Hematopoietic multipotent progenitor cell treated with erythropoietin and hydrocortisone succinate and interleukin-3 and kit ligand, for 4 days (in vitro differentiated cells): ENCODE measurements at places on chromosomes 12 and 14.

- no peak for DNase-seq
These were observed 298.4 kb downstream of the CACNA1C start for GRCh38 chr12:2351161-2351560.

- DNase-seq: peak; percentile 28
These were observed 55.9 kb downstream of the DYNC1H1 start for GRCh38 chr14:102020058-102020971.

DNA sequence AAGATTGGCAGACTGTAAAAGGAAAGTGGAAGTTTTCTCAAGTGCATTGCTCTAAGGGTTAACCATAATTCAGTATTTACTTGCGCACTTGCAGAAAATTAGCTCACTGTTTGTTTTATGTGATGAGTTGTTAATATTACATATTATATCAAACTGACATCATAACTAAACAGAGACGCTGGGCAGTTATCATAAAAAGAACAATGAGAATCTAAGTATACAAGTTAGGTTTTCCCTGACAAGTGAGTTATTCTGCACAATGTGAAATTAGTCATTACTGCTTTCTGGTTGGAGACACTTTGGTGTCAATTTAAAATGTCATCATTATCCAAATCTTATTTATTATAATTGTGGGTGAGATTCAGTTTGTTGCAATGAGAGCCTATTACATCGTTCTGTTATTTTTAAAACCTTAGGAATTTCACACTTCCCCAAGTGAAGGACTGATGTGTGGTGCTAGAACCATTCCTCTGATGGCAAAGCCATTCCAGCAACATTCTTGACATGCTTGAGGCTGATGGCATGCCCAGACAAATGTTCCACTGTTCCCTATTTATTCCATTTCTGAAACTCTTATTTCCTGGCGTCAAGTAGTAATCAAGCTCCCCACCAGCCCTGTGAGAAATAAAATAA, 90.1 kb upstream of the FLRT2 start:
- no peak for DNase-seq

DNA sequence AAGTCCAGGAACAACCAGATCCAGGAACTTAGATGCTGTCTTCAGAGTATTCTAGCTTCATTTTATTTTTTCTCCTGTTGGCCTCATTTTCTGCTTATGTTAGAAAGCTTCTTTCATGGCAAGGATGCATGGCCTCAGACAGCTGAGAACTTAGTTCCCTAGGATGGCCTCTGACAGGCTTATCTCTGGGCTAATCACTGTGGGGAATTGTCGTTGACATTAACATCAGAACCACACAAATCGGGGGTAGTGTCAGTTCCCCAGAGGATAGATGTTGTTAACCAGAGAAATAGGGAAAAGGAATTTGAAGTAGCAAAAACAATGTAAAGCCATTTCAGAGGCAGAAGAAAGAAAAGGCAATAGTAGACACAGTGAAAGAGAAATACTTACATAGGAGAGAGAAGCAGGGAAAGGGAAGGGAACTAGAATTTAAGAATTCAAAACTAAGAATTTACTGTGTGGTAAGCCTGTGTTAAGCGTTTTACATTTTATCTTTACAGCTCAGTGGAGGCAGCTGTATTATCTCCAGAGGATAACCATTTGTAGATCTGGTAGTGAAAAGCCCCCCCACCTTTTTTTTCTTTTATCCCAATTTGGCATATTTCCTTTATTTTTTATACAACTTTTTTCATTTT, 21.8 kb downstream of the FUT8 start:
- DNase-seq: peak; percentile 62

- DNase-seq: no peak
These were observed 46.7 kb upstream of the BTG1 start for GRCh38 chr12:92192360-92192759.

GRCh38 chr12:110885152-110885840, 35.1 kb downstream of the MYL2 start:
- DNase-seq: no peak

DNA sequence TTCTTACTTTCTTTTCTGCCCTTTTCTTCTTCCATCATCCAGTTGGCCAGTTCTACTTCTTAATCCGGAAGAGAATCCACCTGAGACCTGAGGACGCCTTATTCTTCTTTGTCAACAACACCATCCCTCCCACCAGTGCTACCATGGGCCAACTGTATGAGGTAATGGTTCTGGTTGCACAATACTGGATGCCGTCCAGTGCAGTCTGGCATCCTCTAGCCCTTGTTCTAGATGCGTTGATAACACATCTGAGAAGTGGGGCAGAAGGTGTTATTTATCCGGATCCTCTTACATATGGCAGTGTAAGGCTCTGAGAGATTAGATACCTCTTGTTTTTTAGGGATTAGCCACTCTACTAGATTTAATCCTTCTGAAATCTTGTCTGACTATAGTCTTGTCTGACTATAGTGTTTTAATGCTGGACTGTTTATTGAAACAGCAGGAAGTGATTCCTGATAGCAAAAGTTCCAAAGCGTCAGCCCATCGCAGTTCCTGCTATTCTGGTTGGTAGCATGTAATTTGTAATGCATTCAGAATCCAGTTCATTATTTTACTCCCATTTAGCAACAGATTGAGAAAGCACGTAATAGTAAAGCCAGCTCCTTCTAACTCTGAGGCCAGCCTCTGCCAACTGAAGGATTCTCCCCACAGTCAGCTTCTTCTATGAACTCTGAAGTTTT, 7.9 kb downstream of the GABARAPL1 start:
- DNase-seq: no peak

DNA sequence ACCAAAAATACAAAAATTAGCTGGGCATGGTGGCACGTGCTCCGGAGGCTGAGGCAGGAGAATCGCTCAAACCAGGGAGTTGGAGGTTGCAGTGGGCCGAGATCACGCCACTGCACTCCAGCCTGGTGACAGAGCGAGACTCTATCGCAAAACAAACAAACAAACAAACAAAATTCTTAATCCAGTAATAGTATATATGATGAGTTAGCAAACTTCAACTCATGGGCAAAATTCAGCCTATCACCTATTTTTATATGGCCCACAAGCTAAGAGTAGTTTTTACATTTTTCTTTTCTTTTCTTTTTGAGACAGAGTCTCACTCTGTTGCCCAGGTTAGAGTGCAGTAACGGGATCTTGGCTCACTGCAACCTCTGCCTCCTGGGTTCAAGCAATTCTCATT, 14.9 kb downstream of the ATF7 start:
- DNase-seq: no peak

DNA sequence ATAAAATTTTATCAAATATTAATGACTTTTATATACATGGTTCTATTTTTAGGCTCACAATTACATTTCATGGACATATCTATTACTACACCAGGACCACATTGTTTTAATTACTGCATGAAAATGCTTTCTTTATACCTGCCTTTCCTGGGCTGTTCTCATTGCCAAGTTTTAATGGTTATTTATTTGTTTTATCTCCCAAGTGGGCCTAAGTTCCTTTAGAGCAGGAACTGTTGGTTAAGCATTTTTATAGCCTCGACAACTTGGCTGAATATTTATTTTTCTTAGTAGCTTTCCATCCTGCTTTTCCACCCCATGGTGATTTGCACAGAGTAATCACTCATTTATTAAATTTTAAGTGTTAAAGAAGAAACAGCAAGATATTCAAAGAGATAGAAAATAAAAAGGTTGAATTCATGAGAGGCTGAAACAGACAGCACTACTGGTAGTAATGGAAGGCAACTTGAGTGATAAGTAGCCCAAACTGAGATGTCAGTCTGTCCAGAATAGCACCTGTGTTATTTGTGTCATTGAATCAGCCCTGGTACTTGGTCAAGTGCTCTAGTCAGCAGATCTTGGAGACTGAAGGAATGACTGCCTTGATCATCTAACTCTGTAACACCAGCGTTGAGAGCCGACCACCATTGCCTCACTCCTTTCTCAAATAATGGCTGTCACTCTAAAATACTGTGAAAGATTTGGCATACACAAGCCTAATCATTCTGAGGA, 119.1 kb upstream of the EGLN3 start:
- DNase-seq: no peak

DNA sequence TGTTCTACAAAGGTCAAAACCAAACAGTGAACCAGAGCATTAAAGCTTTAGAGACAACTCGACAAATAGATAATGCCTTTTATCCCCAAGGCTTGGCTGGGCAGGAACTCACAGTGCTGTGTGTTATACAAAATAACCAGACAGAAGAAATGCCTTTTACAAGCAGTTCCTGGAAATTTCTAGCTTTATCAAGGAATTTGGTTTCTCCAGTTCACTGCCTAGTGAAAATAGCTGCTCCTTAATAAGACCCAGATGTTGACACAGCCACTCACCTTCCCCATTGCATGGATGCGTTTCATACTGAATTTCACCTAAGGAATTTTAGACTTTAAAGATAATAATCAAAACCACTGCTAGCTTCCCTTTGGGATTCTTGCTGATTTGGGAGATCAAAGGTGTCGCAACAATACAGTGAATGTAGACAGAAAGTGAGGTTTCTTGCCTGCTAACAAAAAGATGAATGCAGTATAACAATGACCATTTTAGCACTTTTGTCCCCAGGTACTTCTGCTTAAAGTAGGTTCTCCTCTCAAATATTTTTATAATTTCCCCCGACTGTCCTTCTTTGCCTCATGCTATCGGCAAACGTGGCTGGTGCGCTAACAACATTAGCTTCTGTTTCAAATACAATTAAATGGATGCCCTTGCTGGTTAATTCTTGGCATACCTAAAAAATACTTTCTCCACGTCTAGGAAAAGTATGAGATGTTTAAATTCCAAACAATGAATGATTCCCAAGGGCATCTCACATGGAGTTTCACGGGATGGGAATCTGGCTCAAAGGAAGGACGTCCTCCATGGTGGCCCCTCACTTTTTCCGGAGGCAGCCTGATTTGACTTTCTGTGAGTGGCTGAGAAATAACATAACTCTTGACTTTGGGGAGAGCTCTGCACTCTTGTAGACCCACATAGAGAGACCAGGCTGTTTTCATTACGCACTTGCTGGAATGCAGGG, 162.4 kb downstream of the C12orf75 start:
- DNase-seq: no peak

DNA sequence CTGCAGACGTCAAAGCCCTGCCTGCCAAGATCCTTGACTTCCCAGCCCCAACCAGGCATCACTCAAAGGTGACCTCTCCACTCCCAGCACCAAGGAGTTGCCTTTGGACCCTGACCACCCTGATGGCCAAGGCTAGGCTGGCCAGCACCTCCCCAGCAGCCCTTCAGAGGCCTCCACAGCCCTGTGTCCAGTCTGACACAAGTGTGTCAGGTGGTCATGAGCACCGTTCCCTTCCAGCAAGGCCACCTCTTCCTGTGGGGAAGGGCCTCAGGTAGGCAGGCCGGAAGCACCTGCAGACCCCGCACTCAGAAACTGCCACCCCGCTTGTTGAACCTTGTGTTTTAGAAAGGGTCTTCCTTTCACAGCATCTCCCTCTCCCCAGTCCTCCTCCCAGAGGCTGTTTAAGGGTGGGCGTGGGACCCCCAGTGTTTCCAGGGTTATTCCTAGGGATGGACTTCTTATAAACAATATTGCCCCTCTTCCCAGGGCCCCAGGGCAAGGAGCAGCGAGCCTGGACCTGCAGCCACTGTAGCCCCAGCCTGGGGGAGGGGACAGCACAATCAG, 13.2 kb upstream of the INF2 start:
- no peak for DNase-seq

DNA sequence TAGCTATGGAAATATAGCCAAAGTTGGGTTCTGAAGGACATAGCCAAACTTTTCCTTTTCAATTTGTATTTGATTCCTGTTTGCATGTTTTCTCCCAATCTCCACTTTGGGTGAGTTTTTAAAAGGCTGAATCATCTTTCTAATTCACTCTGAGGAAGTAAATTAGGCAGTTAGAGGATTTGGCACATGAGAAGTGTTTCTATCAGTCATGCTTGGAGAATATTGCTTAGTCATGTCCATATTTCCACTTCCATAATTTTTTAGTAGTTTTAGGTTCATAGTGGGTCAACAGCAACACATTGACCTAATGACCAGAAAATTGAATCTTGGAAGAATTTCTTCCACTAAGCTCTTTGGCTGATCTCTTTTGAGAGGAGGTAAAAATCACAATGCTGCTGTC, 21.8 kb downstream of the IRAK3 start:
- peak; percentile 70 for DNase-seq

DNA sequence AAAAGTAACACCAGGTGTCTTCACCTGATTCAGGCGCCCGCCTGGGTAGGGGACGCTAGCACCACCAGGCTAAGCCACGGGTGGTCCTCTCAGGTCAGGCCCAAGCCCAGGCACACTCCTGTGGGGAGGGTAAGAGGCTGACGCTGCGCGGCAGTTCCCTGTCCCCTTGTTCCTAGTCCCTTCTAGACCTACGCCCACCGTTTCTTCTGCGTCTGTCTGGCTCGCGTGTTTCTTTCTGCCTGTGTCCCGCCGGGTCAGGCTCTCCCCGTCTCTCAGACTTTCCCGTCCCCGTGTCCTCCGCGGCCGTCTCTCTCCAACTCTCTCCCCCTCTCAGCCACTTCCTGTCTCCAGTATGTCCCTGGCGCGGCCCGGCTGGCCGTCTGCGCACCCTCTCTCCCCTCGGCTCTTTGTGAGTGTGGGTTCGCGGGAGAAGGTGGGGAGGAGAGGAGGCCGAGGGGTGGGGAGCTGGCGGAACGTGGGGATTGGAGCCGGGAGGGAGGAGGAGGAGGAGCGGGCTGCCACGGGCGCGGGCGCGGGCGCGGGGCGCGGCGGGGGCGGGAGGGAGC, 3.1 kb upstream of the TNS2 start:
- peak; percentile 84 for DNase-seq

DNA sequence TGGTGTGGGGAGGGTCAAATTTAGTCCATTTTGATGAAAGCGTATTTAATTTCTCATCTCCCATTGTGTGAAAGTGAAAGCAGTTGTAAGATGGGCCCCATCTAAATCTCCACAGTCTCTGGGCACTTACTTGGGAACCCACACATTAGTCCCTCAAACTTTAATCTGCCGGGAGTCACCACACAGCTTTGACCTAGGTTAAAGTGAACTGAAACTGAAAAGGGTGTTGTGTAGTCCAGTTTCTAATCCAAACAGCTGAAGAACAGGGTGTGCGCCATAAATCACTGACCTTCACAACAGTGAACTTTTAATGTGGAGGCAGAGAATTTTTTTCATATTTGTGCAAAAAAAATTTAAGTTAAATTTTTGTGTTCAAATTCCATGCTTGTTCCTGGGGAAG, 48.4 kb upstream of the PTPRO start:
- DNase-seq: no peak

DNA sequence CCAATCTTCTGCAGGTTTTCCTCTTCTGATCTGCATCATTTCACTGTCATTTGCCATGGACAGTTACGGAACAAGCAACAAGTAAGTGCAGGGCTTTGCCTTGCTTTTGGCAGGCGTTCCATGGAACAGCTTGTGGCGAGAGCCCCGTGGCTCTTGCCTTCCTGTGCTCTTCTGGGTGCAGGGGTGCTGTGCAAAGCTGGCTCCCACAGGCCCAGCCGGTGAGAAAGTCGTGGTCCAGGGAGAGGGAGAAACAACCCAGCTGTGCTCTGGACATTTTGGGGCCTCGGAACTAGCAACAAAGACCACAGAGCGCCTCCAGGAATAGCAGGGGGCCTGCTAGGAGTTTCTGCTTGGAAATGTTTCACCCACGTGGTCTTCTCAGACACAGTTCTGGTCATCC, 164.7 kb downstream of the ADGRD1 start:
- DNase-seq: no peak

GRCh38 chr12:100114574-100114973, 28.1 kb downstream of the BLTP3B start:
- DNase-seq: no peak
